ENCODE measurements at places on chromosomes 13 and 19.

DNA sequence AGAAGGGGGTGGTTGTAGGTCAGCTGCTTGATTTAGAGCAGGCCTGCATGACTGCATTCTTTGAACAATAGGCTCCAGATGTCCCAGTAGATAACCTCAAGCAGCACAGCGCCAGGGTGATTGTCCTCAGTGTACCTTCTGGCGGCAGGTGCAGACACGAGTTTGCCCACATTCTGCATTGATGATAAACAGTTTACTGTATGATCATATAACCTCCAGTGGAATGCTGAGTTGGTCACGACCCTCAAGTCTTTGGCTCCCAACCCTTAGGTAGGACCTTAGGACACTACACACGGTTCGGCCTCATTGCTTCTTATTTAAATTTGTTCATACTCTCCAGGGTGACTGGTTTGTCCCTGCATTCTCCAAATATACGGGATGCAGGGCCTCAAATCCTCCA, 12.2 kb downstream of the ZNF439 start:
- DNase-seq = no peak

DNA sequence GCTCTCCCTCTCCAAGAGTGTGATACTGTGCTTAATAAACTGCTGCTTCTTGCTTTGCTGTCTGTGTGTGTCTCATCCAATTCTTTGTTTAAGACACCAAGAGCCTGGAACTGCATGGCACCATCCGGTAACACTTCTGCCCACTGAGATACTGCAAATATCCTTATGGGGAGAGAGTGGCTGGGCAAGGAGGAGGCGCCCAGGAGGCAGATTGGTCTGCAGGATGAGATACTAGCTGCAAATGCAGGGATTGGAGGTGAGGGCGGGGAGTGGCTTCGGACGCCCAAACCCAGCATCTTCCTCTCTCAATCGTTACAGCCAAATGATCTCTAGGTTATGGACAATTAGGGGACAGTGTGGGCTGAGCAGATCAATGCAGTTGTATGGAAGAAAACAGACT, 1.7 kb upstream of the SIGLEC7 start:
- DNase-seq = no peak

- DNase-seq = no peak
Observed at GRCh38 chr19:9306443-9306842, 3.2 kb downstream of the ZNF699 start.

- DNase-seq = no peak
Observed at GRCh38 chr13:109233293-109233692, 553.1 kb downstream of the IRS2 start.

GRCh38 chr19:33771384-33772101, 25.1 kb upstream of the KCTD15 start:
- no peak for DNase-seq

- DNase-seq = no peak
Observed at GRCh38 chr19:7830823-7831222, 805 bp downstream of the EVI5L start.

DNA sequence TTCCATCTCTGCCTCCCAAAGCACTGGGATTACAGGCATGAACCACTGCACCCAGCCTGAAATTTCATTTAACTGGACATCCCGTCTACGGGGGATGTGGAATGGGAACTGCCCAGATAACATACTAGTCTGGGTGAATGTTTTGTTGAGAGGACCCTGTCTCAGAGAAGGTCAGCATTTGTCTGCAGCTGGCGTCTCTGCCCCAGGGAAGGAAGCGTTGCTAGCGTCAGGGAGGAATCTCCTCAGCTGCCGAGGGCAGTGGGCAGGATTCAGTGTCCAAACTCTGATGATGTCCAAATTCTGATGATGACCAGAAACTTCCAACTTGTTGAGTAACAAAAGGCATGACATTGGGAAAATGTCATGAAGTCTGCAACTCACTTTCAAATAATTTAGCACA, 3.1 kb downstream of the NXNL1 start:
- no peak for DNase-seq

DNA sequence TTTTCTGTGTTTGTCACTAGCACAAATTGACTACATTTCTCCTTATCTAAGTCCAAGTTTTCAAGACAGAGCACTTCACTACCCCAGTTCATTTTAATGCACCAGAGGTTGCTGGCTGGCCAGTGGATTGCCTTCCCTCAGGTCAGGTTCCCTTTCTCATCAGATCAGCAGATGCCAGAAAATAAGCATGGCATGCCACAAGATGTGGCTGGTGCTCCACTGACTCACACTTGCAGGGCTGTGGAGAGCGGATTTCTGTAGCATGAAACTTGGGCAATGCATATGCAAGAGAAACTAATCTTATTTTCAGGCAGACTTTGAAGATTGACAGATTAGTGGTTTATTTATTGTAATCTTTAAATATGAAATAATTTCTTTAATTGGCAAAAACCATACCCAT, 79.5 kb downstream of the RUBCNL start:
- no peak for DNase-seq

DNA sequence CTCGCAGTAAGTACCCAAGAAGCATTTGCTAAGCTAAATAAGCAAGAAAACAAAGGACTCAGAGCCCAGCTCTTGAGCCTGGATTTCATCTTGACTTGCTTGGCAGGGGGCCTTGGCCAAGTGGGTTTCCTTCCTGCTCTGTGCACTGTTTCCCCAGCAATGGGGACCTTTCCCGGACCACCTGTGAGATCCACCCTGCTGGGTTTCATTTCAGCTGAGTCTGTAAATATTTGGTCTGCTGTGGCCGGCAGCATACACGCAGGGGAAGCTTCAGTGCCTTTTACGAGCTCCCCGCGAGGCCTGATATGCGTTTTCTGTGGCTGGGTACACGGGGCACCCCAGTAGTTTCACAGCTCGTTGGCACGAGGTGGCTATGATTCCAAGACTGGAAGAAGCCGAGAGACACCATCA, 12.4 kb upstream of the TINCR start:
- no peak for DNase-seq

DNA sequence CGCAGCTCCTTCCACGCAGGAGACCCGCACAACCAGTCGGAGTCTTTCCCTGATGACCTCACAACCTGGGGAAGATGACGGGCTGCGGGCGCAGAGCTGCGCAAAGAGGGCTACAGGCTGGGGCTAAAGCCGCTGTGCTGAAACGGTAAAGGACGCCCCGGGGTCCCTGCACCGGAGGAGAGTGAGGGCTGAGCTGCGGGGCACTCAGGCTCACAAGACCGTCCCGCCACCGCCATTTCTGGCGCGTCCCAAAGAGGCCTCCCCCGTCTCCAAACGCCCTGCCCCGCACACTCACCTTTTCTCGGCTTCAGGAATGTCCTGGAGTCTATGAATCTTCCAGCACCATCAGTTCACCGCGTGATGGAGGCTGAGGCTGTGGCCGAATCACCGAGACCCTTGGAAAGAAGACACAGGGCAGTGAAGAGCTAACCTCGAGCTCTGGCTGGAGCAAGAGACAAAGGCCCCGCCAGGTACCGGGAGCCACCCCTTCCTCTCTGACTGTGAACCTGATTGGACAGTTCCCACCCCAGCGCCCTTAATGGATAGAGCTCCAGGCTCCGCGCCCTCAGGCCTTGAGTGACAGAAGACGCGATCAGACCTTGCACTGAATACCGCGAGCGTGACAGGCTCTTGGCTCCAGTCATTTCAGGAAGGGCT, 41.8 kb upstream of the ZNF429 start:
- DNase-seq = no peak

DNA sequence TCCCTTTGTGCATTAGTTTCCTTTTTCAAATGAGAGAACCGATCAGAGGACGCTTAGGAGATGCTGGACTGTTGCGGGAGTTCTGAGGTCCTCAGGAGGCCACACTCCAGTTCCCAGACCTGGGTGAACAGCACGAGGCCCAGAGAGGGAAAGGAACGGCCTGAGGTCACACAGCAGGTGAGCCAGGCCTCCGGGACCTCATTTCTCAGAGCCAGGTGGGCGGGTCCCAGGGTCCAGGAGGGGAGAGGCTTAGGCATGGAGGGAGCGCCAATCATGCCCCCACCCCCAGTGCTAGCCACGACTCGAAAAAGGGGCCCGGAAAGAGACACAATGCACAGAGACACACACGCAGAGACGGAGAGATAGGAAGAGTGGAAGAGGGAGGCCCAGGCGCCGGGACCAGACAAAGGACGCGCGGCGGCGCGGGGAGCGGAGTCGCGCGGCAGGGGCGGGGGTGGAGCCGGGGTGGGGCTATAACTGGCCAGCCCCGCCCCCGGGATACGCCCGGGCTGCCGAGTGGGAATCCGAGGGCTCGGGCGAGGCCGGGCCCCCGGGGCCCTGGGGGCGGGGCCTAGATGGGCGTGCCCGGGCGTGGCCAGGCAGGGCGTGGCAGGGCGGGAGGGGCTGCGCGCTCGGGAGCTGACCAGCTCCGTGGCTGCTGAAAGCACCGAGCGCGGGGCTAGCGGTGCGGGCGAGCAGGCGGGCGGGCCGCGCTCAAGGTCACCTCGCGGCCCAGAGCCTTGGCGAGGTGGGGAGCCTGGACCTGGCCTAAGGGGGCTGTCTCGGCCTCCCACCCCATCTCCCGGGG, 1.6 kb downstream of the ELAVL3 start:
- no peak for DNase-seq

- DNase-seq = no peak
Observed at GRCh38 chr19:48867123-48867745, 1.2 kb downstream of the PLEKHA4 start.

- DNase-seq = no peak
Observed at GRCh38 chr19:56670961-56671612, 470 bp downstream of the ZNF835 start.

GRCh38 chr13:101080616-101081015, 335.7 kb downstream of the NALCN start:
- DNase-seq = no peak

- no peak for DNase-seq
Observed at GRCh38 chr13:27960362-27961226, 8.5 kb downstream of the CDX2 start.

DNA sequence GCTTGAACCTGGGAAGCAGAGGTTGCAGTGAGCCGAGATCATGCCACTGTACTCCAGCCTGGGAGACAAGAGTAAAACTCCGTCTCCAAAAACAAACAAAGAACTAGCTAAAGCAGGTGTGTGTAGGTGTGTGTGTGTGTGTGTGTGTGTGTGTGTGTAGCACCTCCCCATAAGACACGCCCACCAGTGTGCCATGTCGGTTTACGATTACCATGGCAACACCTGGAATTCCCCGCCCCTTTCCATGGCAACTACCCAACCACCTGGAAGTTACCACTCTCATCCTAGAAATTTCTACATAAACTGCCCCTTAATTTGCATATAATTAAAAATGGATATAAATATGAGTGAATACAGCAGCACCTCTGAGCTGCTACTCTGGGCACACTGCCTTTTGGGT, 80.9 kb upstream of the ADGRE5 start:
- DNase-seq = no peak

- DNase-seq = no peak
Observed at GRCh38 chr13:25493931-25494640, 122.3 kb downstream of the ATP8A2 start.

GRCh38 chr13:20964904-20965303, 62.4 kb upstream of the XPO4 start:
- DNase-seq = no peak

DNA sequence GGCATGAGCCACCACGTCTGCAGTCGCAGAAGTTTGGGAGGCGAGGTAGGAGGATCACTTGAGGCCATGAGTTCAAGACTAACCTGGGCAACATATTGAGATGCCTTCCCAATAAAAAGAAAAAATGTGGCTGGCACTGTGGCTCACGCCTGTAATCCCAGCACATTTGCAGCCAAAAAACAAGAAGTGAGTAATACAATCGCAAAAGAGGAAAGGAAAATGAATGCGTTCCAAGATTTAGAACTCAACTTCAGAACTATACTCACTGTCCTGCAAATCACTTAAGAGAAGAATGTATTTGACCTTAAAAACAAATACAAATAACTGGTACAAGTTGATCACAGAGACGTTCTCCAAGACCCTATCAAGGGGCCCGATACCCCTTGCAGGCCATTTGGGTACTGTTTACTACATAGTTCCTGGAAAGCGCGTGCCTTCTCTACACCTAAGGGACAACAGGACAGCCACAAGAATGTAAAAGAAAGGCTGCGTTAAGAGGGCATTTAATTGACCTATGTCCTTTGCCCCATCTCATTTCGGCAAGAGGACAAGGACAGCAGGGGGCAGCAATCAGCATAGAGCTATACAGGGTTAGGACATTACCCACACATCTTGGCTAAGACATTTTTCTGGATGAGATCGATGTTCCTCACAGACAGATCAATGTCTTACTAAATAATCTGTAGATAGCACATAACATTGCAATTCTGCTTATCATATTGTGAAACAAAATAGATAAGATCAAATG, 41.3 kb downstream of the FLT3 start:
- no peak for DNase-seq

- no peak for DNase-seq
Observed at GRCh38 chr19:35846038-35846668, 6.2 kb downstream of the NPHS1 start.

- DNase-seq = no peak
Observed at GRCh38 chr19:8174706-8175105, 25.3 kb upstream of the FBN3 start.

- no peak for DNase-seq
Observed at GRCh38 chr13:80251403-80251802, 89.5 kb downstream of the SPRY2 start.

DNA sequence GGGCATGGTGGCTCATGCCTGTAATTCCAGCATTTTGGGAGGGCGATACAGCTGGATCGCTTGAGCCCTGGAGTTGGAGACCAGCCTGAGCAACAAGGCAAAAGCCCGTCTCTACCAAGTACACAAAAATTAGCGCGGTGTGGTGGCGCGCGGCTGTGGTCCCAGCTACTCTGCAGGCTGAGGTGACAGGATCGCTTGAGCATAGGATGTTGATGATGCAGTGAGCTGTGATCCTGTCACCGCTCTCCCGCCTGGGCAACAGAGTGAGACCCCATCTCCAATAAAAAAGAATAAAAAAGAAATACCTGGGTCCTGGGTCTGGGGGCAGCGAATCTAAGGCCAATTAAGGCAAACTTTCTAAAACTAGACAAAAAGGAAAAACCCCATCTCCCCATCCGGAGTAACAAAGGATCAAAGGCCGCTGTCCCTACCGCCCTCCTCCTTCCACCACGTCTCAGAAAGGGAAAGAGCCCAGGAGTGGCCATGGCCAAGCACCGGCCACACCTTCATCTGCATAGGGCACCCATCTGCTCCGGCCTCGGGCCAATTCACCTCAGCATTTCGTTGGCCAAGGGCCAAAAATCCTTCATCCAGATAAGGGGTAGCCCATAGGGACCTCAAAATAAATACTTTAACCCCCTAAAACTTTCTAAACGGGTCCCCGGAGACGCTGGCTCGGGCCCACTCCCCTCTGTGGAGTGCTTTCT, 851 bp downstream of the ZNF320 start:
- DNase-seq = no peak

DNA sequence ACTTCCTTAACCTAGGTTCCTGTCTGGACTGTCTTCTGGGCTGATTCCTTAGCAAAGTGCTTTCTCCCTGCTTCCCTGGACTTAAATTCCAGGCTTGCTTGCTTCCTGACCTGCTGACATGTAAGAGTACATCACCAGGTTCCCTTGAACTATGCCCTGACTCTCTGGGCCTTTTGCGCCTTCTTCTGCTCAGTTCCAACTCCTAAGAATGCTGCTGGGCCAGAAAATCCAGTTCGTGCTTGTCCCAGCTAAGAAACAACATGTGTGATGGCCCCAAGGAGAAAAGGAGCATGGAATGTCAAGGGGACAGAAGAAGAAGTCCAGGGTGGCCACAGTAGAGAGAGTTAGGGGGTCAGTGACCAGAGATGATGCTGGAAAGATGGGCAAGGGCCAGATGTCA, 42.6 kb upstream of the MBNL2 start:
- no peak for DNase-seq

- no peak for DNase-seq
Observed at GRCh38 chr19:46528601-46529590, 33.2 kb upstream of the PNMA8B start.

All from activated CD8-positive, alpha-beta memory T cell treated with anti-CD3 and anti-CD28 coated beads for 1 hour (primary cell).